Stimulated activated CD8-positive, alpha-beta memory T cell treated with anti-CD3 and anti-CD28 coated beads, Interleukin-15, amount 100 ng/mL, for 1 hour (primary cell): ENCODE measurements at places on chromosomes 16 and 17.

GRCh38 chr17:12744298-12744697, 45.0 kb upstream of the ARHGAP44 start:
- DNase-seq = no peak

- no peak for DNase-seq
Observed at GRCh38 chr17:28396635-28397239, 9.3 kb downstream of the SLC46A1 start.

GRCh38 chr16:56349086-56349415, 76.3 kb downstream of the AMFR start:
- DNase-seq = no peak

GRCh38 chr17:47225911-47226688, 17.0 kb downstream of the MYL4 start:
- DNase-seq = no peak

DNA sequence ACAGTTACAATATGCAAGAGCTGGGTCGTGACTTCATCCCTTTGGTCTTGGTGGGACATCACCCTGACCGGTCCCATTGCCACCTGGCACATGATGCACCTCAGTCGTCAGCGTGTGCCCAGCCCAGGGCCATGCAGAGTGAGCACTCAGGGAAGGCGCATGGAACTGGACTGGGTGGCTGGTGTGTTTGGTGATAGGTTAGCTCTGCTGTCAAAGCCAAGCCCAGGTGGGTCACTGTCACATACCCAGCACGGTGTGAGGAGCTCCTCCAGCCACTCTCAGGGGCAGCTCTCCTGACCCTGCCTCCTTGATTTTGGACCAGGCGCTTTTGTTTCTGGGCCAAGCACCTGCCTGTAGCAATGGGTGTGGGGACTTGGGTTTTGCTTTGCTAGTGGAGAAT, 180.9 kb downstream of the RAB11FIP4 start:
- DNase-seq = no peak

- DNase-seq = no peak
Observed at GRCh38 chr17:81060416-81060815, 25.5 kb downstream of the BAIAP2 start.

DNA sequence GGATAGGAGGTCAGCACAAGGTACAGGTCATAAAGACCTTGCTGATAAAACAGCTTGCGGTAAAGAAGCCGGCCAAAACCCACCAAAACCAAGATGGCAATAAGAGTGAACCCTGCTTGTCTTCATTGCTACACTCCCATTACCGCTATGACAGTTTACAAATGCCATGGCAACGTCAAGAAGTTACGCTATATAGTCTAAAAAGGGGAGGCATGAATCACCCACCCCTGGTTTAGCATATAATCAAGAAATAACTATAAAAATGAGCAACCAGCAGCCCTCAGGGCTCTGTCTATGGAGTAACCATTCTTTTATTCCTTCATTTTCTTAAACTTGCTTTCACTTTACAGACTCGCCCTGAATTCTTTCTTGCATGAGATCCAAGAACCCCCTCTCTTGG, 1.0 kb upstream of the HSBP1 start:
- no peak for DNase-seq

- no peak for DNase-seq
Observed at GRCh38 chr17:39769974-39770587, 32.3 kb downstream of the GRB7 start.

GRCh38 chr16:66703406-66704215, 7.1 kb upstream of the CMTM4 start:
- DNase-seq = no peak

- no peak for DNase-seq
Observed at GRCh38 chr16:54362591-54363206, 76.1 kb upstream of the IRX3 start.
